Neural crest cell (in vitro differentiated cells): ENCODE measurements at places on chromosomes 1 and 21. TPM values are rescaled to one million over a fixed set of nuclear protein-coding genes. Genes with fewer than 3 reads are reported as not detected.
A peak's percentile ranks its signal among the peaks of the same experiment; 100 is the strongest.

GRCh38 chr1:150881331-150882070 lies 5.1 kb upstream of the ARNT start:
- no peak overlapping the region for H3K4me3 ChIP-seq
- H3K4me1 ChIP-seq: peaks cover 4% of the 10 kb centered on the region
- DNase-seq: no peak
- peaks cover 3% of the 10 kb centered on the region for H3K27me3 ChIP-seq
- H3K36me3 ChIP-seq: no peaks in the 10 kb centered on the region
- H3K27ac ChIP-seq: no peak overlapping the region

DNA sequence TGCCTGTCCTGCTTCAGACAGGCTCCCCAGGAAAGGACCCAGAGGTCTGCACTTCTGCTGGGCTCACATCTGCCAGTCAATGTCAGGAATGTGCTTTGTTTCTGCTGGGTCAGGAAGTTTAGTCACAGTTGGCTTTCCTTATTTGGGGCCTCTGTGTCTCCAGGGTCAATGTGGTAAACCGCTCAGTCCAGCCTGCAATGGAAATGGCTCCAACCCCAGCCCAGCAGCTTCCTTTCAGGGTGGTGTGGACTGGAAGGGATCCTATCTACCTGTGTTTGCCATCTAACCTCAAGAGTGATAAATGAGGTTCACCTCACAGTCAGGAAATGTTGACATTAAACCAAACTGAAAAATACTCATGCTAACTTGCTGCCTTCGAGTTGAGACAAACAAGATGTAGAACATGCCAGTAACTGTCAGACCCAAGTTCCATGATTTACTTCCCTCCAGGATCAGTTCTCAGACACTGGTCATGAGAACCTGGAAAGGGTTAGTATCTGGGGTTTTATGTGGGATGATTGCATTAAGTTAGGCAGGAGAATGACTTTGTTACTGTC lies 20.3 kb downstream of the ENO1 start:
- peak overlapping the region; percentile 52 for H3K4me3 ChIP-seq
- H3K36me3 ChIP-seq: peaks cover 29% of the 10 kb centered on the region
- no peak for DNase-seq
- no peaks in the 10 kb centered on the region for H3K27me3 ChIP-seq

DNA sequence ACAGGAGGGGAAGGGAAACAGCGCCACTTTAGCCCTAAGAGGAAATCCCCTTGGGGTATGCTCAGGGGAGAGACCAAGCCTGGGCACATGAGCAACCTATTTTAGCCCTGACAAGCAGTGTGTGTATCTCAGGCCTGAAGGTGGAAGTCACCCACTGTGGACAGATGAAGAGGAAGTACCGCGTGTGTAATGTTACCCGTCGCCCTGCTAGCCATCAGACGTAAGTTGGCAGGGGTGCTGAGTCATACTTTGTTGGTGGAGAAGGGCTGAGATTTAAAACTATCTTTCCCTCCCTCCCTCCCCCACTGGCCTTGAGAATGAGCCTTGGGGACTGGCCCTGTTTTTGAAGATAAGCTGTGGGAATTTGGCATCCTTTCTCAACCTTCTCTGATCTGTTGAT lies 11.2 kb downstream of the AGO1 start:
- DNase-seq: no peak
- no peaks in the 10 kb centered on the region for H3K27me3 ChIP-seq
- peaks cover 3% of the 10 kb centered on the region for H3K4me1 ChIP-seq
- H3K27ac ChIP-seq: no peak overlapping the region

DNA sequence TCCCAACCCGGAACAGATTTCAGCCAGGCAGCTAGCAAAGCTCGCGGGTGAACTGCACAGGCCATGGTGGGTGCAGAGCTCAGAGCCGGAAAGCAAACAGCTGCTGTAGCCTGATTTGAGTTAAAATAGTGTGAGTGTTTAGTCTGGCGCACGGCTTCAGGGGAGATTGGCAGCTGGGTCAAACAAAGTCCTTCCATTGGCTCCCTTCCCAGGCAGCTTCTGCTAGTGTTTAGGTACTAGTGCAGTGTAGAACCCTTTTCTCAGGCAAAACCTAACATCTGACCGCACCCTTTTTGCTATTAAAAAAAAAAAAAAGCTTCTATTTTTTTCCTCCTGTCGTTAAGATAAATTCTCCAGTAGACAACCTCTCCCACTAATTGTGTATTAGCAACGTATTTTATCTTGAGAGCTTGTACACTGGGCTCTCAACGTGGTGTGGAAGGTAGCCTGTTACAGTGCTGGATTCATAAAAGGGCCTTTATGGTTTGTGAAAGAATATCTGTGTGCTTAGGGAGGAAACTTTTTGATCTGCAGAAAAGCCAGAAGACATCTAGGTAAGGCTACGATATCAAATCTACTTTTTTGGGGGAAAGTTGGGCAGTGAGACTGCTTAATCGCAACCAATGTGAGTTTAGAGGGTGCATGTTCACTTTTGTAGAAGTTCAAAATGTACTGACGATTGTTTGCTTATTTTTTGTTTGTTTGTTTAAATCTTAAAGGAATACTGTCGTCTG lies 689.6 kb downstream of the USP25 start:
- no peak for DNase-seq
- no peak overlapping the region for H3K27ac ChIP-seq
- H3K4me1 ChIP-seq: peaks cover 11% of the 10 kb centered on the region

CELSR2 gene
- total RNA-seq: 97.1 and 99.2 TPM in 2 replicates

PCP4 gene
- 0.45 and 1.1 TPM in 2 replicates for total RNA-seq

CDCA8 gene
- 70.3 and 72.1 TPM in 2 replicates for total RNA-seq

UTS2 gene
- total RNA-seq: not detected in 2 replicates

GRCh38 chr21:34569381-34569979 lies 45.4 kb downstream of the RCAN1 start:
- H3K27ac ChIP-seq: peak overlapping the region; percentile 95
- H3K4me1 ChIP-seq: peaks cover 53% of the 10 kb centered on the region
- H3K36me3 ChIP-seq: peaks cover 13% of the 10 kb centered on the region
- H3K4me3 ChIP-seq: no peak overlapping the region
- DNase-seq: no peak

PTGS2 gene
- 0.34 TPM in 1 of 2 replicates, not detected in the other for total RNA-seq

DNA sequence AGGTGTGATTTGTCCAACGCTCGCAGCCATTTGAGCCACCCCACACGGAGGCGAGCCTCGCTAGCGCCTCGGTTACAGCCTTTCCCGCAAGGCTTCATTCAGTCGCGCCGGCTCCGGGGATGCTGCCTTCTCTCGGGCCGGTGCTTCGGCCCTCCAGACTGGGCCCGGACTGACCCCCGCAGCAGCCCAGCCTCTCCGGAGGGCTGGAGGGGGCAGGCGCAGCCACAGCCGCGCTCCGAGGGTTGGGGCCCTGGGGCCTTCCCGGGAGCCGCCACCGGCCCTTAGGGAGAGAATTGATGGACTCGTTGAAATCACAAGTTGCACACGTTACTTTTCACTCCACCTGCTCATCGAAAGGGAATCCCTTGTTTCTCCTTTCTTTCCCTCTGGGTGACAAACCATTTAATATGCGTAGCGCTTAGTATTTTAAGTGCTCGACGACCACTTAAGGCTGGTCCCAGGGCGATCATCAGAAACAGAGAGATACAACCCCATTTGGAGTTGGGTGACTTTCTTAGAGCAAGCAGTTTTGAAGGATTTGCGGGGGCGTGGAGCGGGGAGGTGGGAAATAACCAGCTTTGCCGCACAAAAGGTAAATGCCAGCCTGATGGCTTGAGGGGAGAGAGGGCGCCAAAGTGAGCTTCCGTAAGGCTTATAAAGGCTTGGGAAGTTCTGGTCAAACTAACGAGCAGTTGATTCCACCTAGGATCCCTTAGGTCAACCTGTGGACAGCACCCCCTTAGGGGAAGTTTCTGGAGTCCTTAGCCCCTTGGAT lies 24.6 kb upstream of the ENAH start:
- H3K4me3 ChIP-seq: no peak overlapping the region
- H3K27ac ChIP-seq: peak overlapping the region; percentile 44
- H3K36me3 ChIP-seq: no peaks in the 10 kb centered on the region

GRCh38 chr1:215082532-215083382 lies at the start of gene KCNK2:
KCNK2 (plus strand) TSS chr1:215082737; CDS start chr1:215083386, 649 bp downstream.
- peak within 1 kb of the TSS; percentile 96 for H3K4me3 ChIP-seq
- H3K36me3 ChIP-seq: no peaks in the 10 kb centered on the region
- peak; percentile 42 for DNase-seq
- peaks cover 6% of the 10 kb centered on the region for H3K4me1 ChIP-seq

NHLH1 gene
- total RNA-seq: 10.0 and 10.6 TPM in 2 replicates

- no peaks in the 10 kb centered on the region for H3K36me3 ChIP-seq
- H3K4me3 ChIP-seq: no peak overlapping the region
- peaks cover 79% of the 10 kb centered on the region for H3K27me3 ChIP-seq
Measured at GRCh38 chr1:61450872-61451571, 273.9 kb downstream of the TM2D1 start.

GRCh38 chr1:204882479-204882878 lies 11.8 kb downstream of the NFASC start:
- H3K27ac ChIP-seq: no peak overlapping the region
- no peaks in the 10 kb centered on the region for H3K36me3 ChIP-seq
- no peaks in the 10 kb centered on the region for H3K27me3 ChIP-seq
- H3K4me3 ChIP-seq: no peak overlapping the region
- peaks cover 22% of the 10 kb centered on the region for H3K4me1 ChIP-seq

DNA sequence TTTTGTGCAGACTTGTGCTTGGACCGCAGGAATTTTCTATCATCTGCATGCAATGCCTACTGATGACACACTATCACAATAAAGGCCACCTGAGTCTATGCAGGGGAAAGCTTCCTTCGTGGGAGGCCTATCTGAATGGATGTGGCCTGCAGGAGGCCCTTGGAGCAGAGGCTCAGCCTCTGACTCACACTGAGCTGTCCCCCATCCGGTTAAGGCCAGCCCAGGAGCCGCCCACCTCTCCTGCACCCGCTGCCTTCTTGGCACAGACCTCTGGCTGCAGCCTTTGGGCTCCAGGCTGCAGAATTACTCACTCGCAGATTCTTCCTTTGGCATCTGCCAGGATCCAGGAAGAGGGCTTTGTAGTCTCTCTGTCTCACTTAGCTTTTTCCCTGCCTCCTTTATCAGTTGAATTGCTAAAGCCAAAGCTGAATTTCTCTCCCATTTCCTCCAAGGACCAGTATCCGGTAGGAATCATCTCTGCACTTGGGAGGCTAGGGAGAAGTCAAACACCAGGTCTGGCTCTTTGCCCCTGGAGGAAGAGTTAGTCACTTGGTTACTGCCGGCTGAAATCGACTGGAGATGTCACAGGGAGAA lies 65.1 kb upstream of the JUN start:
- H3K4me3 ChIP-seq: no peak overlapping the region
- no peak for DNase-seq
- H3K27me3 ChIP-seq: no peaks in the 10 kb centered on the region

- no peaks in the 10 kb centered on the region for H3K4me1 ChIP-seq
- H3K36me3 ChIP-seq: no peaks in the 10 kb centered on the region
- no peak overlapping the region for H3K4me3 ChIP-seq
- H3K27ac ChIP-seq: no peak overlapping the region
- no peak for DNase-seq
- H3K27me3 ChIP-seq: no peaks in the 10 kb centered on the region
Measured at GRCh38 chr1:198761859-198762616, 123.2 kb downstream of the PTPRC start.

SH2D2A gene
- 1.0 and 1.1 TPM in 2 replicates for total RNA-seq

ISG15 gene
- 17.4 and 22.3 TPM in 2 replicates for total RNA-seq

- peaks cover 90% of the 10 kb centered on the region for H3K27me3 ChIP-seq
- no peak overlapping the region for H3K27ac ChIP-seq
- peak overlapping the region; percentile 81 for H3K4me3 ChIP-seq
- peaks cover 11% of the 10 kb centered on the region for H3K4me1 ChIP-seq
- no peaks in the 10 kb centered on the region for H3K36me3 ChIP-seq
- DNase-seq: peak; percentile 16
Measured at GRCh38 chr1:111990878-111991718, 1.6 kb upstream of the KCND3 start.

DNA sequence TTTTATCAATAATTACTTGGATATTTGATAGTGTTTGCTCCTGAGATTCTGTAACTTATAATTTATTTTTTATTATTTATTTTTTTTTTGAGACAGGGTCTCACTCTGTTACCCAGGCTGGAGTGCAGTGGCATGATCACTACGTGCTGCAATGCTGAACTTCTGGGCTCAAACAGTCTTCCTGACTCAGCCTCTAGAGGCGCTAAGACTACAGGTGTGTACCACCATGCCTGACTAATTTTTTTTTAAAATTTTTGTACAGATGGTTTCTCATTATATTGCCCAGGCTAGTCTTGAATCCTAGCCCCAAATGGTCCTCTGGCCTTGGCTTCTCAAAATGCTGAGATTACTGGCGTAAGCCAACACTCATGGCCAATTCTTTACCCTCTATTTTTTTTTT lies 845.5 kb upstream of the ADGRL4 start:
- no peak overlapping the region for H3K4me3 ChIP-seq
- no peak for DNase-seq
- no peak overlapping the region for H3K27ac ChIP-seq
- H3K36me3 ChIP-seq: peaks cover 3% of the 10 kb centered on the region
- H3K27me3 ChIP-seq: no peaks in the 10 kb centered on the region

- H3K36me3 ChIP-seq: peaks cover 20% of the 10 kb centered on the region
- no peak overlapping the region for H3K27ac ChIP-seq
- no peaks in the 10 kb centered on the region for H3K27me3 ChIP-seq
- no peak overlapping the region for H3K4me3 ChIP-seq
- no peak for DNase-seq
Measured at GRCh38 chr1:168453056-168453455, 90.7 kb downstream of the XCL2 start.

AMY1A gene
- not detected in 2 replicates for total RNA-seq

GRCh38 chr1:230174471-230175162 lies 107.6 kb downstream of the GALNT2 start:
- H3K27ac ChIP-seq: no peak overlapping the region
- H3K4me3 ChIP-seq: no peak overlapping the region
- peaks cover 26% of the 10 kb centered on the region for H3K4me1 ChIP-seq
- H3K36me3 ChIP-seq: peaks cover 5% of the 10 kb centered on the region
- no peak for DNase-seq
- no peaks in the 10 kb centered on the region for H3K27me3 ChIP-seq

MYCBP gene
- 15.0 and 20.7 TPM in 2 replicates for total RNA-seq

GBP6 gene
- not detected in 2 replicates for total RNA-seq

SPRR2A gene
- total RNA-seq: not detected in 2 replicates
